ENCODE measurements at places on chromosomes 11 and 22.

DNA sequence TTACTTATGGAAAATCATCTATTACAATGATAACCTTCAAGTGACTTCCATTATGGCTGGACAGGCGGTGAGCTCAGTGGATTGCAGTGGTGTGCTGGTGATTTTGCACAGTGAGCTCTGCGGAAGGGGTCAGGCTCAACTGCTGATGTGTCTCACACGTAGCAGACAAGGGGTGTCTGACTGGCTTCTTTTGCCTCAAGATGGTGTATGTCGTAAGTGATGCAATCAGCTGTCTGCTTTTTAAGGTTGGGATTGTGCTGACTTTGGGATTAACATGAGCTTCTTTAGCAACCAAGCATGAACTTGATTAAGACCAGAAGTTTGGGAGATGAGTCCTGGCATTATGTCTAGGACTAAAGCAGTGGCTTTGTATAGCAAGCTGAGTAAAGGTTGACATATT lies 49.5 kb downstream of the POLD3 start:
- DNase-seq = no peak

DNA sequence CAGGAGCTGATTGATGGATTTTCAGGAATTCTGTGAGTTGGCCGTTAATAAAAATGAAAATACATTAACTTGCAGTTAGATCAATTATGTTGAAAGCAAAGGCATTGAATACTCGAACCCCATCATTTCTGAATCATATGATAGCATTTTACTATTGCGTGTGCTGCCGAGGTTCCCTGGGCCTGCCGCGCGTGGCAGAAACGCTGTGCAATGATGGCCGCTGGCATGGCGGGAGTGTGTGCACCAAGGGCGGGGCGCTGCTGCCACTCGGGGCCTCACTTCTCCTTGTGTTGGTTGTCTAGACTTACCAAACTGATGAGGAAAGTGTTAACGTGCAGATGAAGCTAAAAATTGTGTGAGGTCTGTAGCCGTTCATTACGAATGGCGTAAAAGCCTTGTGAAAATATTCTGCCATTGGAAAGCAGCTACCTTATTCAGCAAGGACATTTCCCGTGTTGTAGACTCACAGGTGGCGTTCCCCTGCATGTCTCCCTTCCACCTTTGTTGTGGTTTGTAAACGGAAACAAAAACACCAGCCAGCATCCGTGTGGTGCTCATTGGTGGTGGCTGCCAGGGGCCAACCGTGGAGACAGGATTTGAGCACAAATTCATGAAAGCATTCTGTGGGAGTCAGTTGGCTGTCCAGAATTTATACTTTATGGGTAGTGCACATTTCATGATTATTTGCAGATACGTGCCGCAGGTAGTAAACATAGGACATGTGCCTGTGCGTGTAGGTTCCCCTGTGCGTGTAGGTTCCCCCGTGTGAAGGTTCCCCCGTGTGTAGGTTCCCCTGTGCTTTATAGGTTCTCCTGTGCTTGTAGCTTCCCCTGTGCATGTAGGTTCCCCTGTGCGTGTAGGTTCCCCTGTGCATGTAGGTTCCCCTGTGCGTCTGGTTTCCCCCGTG lies 5.9 kb upstream of the GRAMD4 start:
- peak; percentile 53 for DNase-seq

DNA sequence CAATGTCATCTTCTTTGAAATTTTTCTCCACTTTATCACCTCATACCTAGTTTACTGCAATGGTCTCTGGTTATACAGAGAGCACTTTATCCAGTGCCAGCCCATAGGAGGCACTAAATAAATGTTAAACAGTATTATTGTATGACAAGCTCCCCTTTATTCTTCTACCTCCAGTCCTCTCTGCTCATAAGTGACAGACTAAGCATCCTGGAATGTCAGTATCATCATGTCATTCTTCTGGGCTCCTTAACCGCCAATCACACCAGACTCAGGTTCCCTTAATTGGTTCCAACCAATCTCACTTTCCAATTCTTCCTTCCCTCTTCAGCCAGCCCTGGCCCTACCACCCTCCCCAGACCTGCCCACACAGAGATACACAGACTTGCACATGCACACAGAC lies 93.1 kb downstream of the RPL27A start:
- DNase-seq = no peak

DNA sequence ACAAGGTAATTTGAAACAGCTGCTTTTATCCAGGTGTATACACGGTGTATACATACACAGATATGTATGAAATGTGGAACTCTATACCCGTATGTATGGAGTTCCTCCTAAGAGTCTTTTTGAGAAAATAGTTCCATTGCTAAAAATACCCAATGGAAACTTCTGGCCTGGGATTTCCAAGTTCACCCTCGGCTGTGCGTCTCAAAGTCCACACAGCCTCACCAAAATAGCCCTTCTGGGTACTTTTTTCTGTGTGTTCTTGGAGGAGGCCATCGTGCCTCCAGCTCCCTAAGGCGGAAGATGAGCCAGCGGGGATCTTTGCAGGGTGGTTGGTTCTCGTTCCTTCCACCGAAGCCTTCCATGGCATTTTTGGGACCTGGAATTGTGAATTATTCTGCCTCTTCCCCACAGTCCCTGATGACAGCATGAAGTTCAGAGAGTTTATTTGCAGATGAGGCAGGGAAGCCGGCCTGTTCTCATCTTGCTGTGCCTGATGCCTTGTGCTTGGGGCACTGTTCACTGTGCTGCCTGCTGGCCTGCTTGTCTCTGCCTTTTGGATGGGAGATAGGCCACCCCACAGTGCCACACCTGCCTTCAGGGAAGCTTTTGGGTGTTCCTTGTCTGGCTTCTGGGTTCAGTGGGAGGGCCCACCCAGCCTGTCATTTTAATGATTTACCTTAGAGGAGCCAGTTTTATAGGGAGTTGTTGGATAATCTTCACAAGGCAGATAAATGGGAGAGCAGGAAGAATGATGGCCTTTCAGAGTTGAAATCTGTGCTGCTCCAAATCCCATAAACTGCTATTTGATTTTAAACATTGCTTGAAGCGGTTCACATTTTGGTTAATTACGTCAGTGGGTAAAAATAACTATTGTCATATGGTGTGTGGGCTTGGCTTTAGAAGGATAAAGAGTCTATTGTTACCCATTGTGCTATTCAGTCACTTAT lies 112.7 kb upstream of the OR4B1 start:
- DNase-seq = no peak

DNA sequence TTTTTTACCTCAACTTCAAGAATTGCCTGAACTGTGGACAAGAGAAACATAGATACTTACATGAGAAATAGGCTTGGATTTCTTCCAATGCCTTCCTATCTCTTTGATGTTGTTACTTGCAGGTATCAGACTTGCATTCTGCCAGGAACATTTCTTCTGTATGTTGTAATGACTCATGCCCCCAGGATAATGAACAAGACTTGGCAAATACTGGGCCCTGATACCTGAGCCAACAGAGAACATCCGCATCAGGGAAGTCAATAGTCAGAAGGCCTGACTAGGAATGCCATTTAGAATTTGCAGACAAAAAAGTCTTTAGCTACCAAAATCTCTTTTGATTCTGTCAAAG lies 273.7 kb upstream of the KIRREL3 start:
- DNase-seq = no peak

DNA sequence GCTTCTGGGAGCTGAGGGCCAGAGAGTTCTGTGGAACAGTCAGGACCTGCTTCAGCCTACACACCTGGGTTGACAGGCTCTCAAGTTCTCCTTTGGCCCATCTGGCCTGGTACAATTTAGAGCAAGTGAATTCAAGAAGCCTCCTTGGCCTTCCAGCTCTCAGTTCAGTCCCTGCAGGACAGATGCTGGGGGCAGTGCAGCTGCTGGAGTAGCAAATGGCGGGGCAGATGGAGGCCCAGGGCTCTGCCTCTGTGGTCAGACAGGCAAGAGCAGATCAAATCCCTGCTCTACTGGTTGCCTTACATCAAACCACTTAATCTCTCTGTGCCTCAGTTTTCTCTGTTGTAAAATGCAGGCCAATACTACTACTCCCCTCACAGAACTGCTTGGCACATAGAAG lies 8.7 kb upstream of the KCNK7 start:
- DNase-seq = no peak

DNA sequence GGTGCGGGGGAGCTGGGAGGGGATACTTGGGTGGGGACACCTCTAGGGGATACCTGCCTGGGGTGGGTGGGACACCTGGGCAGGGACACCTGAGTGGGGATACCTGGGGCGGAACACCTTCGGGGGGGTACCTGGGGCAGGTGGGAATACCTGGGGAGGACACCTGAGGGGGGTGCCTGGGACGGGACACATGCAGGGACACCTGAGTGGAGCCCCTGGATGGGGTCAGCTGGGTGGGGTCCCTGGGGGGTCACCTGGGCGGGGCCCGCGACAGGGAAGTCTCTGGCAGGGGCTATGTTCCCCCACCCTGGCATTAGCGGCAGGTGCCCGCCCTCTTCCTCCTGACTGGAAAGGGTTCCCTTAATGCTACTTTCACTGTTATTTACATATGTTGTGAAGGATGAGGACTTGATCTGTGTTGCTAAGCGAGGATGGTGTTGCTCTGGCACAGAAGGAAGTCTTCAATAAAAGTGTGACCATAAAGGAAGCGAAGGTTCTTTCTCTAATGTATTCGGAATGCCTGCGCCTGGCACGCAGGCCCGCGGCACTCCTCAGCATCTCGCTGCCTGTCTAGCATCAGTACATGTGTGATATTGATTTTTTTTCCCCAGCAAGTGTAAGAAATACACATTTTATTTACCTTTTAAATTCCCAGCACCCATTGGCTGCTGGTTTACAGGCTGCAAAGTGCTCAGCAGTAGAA lies 801.7 kb downstream of the BRD1 start:
- no peak for DNase-seq

DNA sequence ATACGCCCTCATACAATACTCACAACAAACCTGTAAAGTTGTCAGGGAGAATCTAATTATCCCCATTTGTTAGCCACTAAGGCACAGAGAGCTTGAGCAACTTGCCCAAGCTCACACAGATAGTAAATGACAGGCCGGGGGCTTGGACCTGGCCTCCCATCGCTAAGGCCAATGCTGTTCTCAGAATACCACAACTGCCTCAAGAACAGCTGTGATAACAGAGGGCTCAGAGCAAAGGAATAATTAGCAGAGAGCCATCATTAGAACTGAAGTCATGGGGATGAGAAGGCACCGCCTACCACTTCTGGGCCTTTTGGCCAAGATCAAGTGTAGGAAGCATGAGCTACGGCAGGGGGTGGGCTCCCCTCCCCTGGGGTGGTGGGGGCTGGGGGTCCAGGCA lies 98.6 kb downstream of the FEZ1 start:
- no peak for DNase-seq

- no peak for DNase-seq
These were observed 650 bp upstream of the POU2AF3 start for GRCh38 chr11:111297696-111298095.

GRCh38 chr11:57315491-57315890 lies 9.3 kb downstream of the TNKS1BP1 start:
- no peak for DNase-seq

DNA sequence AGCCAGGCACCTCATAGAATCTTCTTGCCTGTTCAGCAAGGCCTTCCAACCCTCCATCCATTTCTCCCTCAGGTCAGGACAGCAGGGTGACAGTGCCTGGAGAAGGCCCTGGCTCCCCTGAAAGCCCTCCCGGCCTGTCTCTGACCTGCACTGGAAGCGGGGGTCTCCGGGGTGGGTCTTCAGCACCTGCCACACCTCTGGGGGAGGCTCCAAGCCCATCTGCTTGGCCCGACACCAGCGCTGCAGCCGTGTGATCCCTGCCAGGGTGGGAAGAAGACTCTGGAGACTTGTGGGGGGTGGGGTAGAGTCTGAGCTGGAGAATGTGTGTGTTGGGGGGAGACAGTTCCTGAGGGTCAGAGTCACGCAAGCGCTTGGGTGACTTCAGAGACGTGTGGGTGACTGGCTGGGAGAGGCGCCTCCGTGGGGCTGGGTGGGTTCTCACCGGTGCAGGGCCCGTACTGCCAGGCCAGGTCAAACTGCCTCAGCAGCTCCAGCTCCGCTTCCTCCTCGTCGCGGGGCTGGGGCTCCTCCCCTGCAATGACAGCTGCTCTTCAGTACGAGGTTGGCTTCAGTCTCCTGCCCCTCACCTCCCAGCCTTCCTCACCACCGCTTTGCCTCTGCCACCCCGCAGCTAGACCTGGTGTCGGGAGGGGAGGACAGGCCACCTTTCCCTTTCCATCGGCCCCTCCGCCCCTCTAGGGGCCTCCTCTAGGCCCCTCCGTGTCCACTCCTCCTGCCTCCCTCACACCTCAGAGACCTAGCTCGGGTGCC lies 615 bp downstream of the POLD4 start:
- DNase-seq = no peak

- DNase-seq = no peak
These were observed 2.1 kb downstream of the USP28 start for GRCh38 chr11:113873236-113873626.

DNA sequence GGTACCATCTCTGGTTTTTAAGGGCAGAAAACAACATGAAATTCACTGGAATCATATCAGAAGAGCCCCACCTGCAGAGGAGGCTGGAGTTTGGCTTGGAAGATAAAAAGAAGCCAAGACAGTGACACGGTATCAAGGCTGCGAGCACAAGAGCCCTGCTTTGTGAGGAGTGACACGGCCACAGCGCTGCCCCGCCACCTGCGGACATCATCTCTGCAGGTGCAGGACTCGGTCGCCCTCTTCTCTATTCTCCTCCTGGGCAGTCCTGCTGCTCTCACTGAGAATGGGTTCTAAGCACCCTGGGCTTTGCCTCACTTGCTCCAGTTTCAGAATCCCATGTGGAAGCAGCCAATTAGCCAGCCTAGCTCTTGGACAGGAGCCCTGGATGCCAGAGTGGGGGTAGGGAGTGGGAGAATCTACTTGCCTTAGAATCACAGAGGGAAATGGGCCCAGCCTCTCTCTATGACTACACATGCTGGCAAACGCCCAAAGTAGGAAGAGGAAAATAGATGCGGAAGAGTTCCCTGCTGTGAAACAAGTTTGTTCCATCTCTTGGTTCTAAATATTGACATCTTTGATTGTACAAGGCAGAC lies 17.1 kb downstream of the APOL4 start:
- no peak for DNase-seq

- DNase-seq = no peak
These were observed 438 bp downstream of the ZW10 start for GRCh38 chr11:113773092-113773415.

- peak; percentile 24 for DNase-seq
These were observed 1.5 kb downstream of the SYT12 start for GRCh38 chr11:67024410-67024809.

- DNase-seq = peak; percentile 59
These were observed 52.9 kb downstream of the SYT13 start for GRCh38 chr11:45233121-45233803.

DNA sequence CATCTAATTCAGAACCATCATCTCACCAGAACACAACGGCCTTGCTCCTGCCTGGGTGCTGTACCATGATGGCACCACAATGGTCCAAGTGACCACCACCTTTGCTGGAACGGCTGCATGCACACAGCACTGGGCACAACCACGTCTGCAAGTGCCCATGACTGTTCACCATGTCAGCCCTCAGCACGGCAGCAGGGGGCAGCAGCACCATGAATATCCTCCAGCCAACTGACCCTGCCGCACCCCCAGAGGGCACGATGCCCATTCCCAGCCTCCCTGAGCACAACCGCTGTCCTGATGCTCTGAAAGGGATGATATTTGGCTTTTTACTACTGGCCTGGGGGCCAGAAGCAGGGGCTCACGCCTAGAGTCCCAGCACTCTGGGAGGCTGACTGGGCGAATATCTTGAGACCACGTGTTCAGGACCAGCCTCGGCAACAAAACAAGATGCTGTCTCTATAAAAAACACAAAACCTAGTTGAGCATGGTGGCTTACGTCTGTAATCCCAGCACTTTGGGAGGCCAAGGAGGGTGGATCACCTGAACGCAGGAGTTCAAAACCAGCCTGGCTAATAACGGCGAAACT lies 25.7 kb downstream of the DRD4 start:
- no peak for DNase-seq
